Natural killer cell treated with Interleukin-12 subunit alpha and Interleukin-12 subunit beta and Interleukin-15 and Interleukin-18, amount 100 ng/mL, for 72 hours (primary cell): ENCODE measurements at places on chromosomes 3 and 15. TPM values are rescaled to one million over a fixed set of nuclear protein-coding genes. Genes with fewer than 3 reads are reported as not detected.

DNA sequence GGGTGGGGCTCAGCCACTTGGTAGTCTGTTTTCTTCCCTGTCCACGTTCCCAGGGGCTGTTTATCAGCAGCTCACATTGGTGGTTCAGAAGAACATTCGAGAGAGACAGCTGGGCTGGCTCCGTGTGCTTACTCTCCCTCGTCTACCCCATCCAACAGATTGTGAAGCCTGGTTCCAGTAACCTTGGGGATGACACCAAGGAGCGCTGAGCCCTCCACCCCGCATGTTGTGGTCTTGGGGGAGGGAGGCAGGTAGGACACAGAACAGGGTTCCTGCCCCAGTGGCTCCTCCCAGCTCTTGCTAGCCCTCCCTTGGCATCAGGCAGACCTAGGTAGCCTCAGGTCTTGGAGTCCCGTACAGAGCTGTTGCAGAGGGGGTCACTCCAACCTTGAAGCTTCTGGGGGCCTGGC is 33.1 kb downstream of the KLF13 start:
- no peak for DNase-seq
- H3K27me3 ChIP-seq = no peaks in the 10 kb centered on the region

- H3K4me3 ChIP-seq = no peak overlapping the region
- peaks cover 4% of the 10 kb centered on the region for H3K36me3 ChIP-seq
- DNase-seq = no peak
- H3K27me3 ChIP-seq = no peaks in the 10 kb centered on the region
- H3K27ac ChIP-seq = no peak overlapping the region
- H3K4me1 ChIP-seq = peaks cover 10% of the 10 kb centered on the region
Measured at GRCh38 chr15:65553691-65554090, 23.4 kb downstream of the HACD3 start.

- H3K36me3 ChIP-seq = no peaks in the 10 kb centered on the region
- no peak overlapping the region for H3K27ac ChIP-seq
- no peak for DNase-seq
Measured at GRCh38 chr3:182284793-182285192, 508.5 kb upstream of the ATP11B start.

LRTM1 gene
- total RNA-seq = not detected
